Activated CD4-positive, alpha-beta T cell treated with anti-CD3 and anti-CD28 coated beads, Interleukin-2, amount 50 U/mL, for 24 hours (primary cell): ENCODE measurements at places on chromosomes 1 and 21.

- no peak for DNase-seq
Measured at GRCh38 chr1:245876586-245876985, 630.5 kb downstream of the SMYD3 start.

DNA sequence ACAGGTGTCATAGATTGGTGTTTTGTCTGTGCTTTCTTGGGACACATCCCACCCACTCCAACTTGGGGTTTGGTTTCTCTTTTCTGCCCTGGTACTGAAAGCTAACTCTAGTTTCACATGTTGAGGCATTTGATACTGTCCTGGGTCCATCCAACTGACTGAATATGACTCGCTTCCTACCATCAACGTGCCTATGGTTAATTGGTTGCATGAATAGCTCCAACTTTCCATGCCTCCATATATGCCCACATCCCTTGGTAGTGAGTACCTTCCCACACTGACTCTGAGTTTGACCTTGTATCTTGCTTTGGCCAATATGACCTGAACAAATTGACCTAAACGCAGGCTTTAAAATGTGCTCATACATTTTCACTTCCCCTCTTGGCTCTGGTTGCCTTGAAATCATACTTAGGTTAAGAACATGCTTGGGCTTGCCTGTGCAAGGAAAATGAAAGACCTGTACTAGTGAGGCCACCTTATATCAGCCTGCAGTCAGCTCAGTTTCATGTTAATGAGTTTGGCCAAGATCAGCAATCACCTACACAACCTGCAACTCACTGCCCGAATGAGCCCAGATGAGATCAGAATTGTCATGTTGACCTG, 81.0 kb upstream of the KCNK2 start:
- no peak for DNase-seq

- no peak for DNase-seq
Measured at GRCh38 chr1:94616506-94616905, 74.9 kb upstream of the F3 start.

- DNase-seq = no peak
Measured at GRCh38 chr1:117512728-117513321, 93.0 kb upstream of the TENT5C start.

GRCh38 chr1:64472040-64472376, 2.1 kb downstream of the CACHD1 start:
- no peak for DNase-seq

DNA sequence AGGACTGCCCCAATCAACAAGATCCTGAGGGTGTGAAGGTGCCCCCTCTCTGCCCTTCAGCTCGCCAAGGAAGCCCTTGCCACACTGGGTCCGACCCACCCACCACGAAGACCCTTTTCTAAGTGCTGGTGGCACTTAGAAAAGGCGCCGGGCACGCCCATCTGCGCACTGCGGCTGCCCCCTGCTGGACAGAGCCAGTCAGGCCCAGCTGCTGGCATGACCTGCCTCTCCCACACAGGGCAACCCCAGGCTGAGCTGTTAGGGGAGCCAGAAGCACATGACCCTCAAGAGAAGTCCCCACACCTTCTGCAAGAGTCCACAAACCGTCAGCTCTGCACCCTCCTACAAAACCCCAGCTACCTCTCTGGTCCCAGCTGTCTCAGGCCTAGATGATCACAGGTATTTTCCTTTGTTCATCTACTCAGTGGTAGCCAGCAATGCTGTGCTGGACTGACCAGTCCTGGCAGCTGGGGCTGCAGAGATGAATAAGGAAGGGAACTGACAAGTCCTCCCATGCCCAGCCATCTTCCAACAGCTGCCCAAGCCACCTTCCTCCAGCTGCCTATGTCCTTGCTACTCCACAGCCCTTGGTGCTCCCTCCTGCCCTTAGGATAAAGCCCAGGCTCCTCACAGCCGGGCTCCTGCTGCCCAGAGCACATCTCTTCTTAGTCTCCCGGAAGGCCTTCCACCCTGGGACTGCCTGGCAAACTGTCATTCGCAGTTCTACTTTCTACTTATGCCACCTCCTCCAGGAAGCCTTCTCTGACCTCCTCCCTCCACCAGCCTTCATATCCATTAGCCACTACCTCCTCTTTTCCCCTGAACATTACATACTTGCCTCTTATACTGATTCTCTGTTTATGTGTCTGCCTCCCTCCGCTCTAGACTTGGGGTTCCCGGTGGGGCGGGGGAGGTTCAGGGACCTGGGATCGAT, 39.8 kb upstream of the ZC3H12A start:
- peak; percentile 63 for DNase-seq

GRCh38 chr1:34425785-34426184, 249.1 kb downstream of the C1orf94 start:
- DNase-seq = no peak

GRCh38 chr1:87781554-87781953, 452.9 kb downstream of the LMO4 start:
- DNase-seq = no peak

- no peak for DNase-seq
Measured at GRCh38 chr1:151479462-151479861, 20.2 kb upstream of the POGZ start.

DNA sequence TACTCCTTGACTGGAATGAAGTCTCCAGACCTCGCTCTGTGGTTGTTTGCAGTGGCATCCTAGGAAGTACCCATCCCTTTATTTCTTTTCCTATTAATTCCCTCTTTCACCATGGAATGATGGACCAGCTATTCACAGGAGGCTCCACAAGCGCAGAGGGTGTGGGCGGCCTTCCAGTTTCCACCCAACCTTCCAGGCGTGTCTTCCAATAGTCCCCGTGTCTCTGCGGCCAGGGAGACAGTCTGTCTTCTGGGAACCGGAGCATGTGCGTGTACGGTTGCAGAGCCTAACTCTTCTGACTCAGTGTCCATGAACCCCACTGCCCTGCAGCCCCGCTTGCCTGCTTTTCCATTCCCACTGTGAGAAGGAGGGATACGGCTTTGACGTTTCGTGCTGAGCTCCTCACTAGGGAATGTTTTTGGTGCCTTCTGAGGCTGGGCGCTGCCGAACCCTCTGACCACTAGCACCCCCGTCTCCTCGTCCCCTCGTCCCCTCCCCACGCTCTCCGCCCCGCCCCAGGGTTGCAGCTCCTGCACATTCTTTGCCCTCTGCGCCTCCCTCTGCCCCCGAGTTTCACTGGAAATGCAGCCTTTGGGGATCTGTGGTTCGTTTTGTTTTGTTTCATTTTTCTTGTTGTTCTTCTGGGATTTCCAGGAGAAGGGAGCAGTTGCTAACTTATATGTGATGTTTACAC, 26.3 kb upstream of the FAM3B start:
- DNase-seq = no peak

DNA sequence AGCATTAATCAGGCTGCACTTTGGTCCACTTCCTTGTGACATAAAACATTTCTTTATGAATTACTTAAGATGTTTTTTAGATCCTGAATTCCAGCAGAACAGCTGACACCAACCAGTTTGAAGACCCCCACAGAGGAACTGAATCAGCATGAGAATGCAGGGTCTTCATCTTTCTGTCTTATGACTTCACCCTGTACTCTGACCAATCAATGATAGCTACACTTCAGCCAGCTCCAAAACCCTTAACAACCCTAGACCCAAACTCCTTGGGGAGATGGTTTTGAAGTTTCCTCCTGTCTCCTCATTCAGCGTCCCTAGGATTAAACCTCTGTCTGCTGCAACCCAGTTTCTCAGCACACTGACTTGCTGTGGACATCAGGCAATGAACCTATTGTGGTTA, 175.0 kb downstream of the CTH start:
- no peak for DNase-seq

- DNase-seq = no peak
Measured at GRCh38 chr1:237098541-237098940, 56.6 kb downstream of the RYR2 start.

GRCh38 chr1:11383553-11384169, 95.3 kb upstream of the DISP3 start:
- DNase-seq = no peak

- no peak for DNase-seq
Measured at GRCh38 chr1:59707178-59707791, 107.5 kb upstream of the HOOK1 start.

DNA sequence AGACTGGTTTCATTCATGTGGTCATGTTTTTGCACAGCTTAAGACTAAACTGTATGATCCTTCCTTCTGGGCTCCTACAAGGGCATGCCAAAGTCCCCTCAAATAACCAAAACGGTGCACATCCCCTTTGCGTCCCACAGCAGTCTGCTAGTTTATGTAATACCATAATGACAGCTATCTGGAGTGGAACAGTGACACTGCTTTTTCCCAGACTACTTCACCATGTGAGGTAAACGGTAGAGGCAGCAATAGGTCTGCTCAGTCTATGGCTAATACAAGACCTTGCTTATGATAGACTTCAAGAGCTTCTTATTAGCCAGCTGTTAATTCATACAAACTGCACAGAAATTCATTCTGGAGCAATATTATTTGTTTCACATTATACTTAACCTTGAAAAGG, 395.5 kb downstream of the SMYD3 start:
- no peak for DNase-seq

DNA sequence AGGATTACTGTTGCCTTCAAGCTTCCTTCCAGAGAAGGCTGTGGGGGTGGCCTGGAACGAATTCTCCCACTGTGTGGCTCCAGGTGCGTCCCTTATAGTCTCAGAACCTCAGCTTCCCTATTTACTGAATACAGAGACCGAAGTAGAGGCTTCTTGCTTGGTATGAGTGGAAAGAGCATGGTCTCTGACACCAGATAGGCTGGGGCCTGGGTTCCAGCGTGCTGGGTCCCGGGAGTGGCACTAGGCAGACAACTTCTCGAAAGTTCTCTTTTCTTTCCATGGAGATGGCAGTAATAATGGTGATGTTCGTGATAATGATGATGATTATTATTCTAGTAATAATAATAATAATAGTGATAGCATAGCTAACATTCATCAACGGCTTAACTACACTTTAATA, 161.7 kb downstream of the PTPRU start:
- no peak for DNase-seq

GRCh38 chr1:42214447-42214871, 49.9 kb upstream of the GUCA2A start:
- DNase-seq = no peak

GRCh38 chr21:42003051-42003461, 7.1 kb downstream of the ZBTB21 start:
- DNase-seq = peak; percentile 29

- DNase-seq = no peak
Measured at GRCh38 chr1:225524570-225524969, 96.7 kb upstream of the LBR start.

DNA sequence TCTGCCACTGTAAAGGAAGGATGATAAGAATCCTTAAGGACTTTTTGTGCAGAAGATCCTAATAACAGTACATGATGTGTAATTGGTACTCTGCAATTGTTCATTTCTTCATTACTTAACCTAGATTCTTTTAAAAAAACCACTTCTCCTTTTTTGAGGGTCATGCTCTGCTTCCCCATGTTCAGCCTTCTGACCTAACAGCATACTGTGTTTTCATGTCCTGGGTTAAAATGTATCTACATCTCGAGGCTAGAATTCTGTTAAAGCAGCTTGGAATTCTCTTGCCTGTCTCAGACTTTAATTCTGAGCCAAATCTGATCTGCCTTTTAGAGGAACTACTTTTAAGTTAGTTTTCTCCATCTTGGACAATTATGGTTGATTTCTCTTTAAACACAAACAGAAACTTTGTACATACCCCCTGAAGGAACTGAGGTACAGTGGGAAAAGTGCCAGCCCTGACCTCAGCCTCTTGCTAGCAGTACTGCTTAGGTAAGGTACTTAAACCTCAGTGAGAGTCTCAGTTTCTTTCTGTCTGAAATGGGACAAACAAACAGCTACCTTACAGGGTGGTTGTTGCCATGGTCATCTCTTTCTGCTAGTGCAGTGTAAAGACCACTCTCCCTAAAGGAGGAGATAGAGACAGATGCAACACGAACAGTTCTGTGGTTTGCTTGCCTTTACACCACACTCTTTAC, 103.2 kb upstream of the DYNLT5 start:
- no peak for DNase-seq

DNA sequence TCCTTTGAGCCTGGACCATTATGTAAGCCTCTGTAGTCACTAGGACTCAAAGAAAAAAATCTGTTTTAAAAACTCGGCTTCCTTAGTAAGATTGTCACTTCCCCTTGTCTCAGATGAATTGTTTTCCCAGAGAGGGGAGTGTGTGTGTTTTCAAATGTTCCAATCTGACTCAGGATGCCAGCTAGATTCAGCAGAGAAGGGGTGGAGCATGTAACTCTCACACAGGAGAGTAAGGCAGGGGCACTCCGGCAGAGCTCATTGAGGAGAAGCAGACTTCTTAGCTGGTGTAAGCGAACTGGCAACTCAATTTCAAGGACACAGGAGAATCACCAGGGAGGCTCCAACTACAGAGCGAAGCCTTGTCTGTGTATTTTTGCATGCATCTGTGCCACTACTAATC, 623.2 kb downstream of the LMO4 start:
- DNase-seq = no peak

- DNase-seq = no peak
Measured at GRCh38 chr1:17874231-17874630, 119.1 kb downstream of the ACTL8 start.

DNA sequence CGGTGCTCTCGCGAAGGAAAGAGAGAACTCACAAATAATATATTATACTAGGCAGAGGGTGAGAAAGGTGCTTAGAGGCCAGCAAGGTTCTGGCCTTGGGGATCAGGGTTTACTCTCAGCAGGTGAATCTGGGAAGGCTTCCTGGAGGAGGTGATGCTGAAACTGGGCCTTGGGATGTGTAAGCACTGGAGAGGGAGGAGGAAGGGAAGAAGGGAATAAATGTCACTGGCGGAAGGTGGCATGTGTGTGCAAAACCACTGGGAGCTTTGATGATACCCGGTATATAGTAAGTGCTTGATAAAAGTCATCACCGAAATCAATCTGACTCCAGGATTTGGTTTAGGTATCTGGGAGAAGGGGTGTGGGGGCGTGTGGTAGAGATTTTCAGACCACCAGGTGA, 24.4 kb downstream of the SPSB1 start:
- no peak for DNase-seq

- DNase-seq = no peak
Measured at GRCh38 chr1:64575881-64576676, 106.2 kb downstream of the CACHD1 start.

GRCh38 chr1:8598783-8599182, 218.7 kb downstream of the RERE start:
- no peak for DNase-seq

DNA sequence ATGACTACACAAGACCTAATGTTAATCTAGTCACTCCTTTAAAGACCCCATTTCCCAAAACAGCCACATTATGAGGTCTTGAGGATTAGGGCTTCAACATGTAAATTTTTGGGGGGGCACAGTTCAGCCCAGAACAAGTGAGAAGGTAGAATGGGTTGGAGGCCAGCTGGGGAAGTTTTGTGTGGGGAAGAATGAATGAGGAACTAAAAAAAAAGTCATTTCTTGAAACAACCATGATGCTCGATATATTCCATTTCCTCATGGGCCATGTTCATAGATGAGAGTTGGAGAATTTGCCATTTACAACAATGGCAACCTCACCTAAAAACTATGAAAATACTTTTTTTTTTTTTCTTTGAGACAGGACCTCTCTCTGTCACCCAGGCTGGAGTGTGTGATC, 14.5 kb downstream of the NLRP3 start:
- DNase-seq = no peak

- no peak for DNase-seq
Measured at GRCh38 chr1:82700476-82700875, 899.7 kb downstream of the ADGRL2 start.
